ENCODE measurements at places on chromosomes 11 and 22. TPM values are rescaled to one million over a fixed set of nuclear protein-coding genes. Genes with fewer than 3 reads are reported as not detected.

The GRIA4 gene
- total RNA-seq = not detected

The TBX1 gene
- 2.4 TPM for total RNA-seq

The POU2AF2 gene
- total RNA-seq = not detected

The CCDC15 gene
- total RNA-seq = 2.7 TPM

The OR2D2 gene
- not detected for total RNA-seq

The TSSK2 gene
- not detected for total RNA-seq

The NFAM1 gene
- total RNA-seq = not detected
